ENCODE measurements at places on chromosomes 11 and 22. TPM values are rescaled to one million over a fixed set of nuclear protein-coding genes. Genes with fewer than 3 reads are reported as not detected.

TNNT3 gene
- total RNA-seq, result not detected

MUC5AC gene
- total RNA-seq, result not detected

MS4A13 gene
- not detected for total RNA-seq

DNA sequence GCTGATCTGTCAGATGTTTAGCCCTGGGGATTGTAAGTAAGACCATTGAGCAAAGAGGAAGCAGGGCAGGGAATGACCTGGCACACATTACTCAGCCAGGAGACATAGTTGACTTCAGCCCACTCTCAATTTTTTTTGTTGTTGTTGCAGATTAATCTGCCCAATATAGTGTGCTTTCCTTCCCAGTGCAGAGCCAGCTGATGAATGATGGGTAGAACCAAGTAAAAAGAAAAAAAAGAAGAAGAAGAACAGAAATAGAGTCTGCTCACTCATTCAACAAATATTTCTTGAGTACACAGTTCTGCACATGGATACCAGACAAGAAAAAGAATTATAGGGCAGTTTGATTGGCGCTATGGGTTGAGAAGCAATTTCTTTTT is 292.7 kb downstream of the ETS1 start:
- H3K27ac ChIP-seq, result peak overlapping the region; percentile 25
- H3K4me3 ChIP-seq, result no peak overlapping the region
- no peaks in the 10 kb centered on the region for H3K27me3 ChIP-seq

TRIM51 gene
- total RNA-seq, result not detected

DNA sequence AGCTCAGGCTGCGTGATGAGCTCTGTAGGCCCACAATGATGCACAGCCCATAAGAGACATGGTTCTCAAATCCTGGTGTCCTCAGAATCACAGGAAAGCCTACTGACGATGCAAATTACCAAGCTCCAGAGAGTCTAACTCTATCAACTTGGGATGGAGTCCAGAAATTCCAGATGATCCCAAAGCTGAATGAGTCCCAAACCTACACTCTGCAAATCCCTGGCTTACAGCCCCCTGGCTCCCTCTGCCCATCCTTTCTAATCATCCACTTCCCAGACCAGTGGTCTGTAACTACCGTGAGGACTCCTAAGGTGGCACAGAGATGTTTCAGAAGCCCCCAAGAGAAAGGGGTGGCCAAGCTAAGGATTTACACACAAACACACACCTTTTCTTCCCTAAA is 13.5 kb downstream of the ARFGAP2 start:
- H3K36me3 ChIP-seq, result peaks cover 50% of the 10 kb centered on the region
- H3K4me1 ChIP-seq, result peaks cover 7% of the 10 kb centered on the region
- no peak overlapping the region for H3K27ac ChIP-seq
- H3K4me3 ChIP-seq, result no peak overlapping the region

DNA sequence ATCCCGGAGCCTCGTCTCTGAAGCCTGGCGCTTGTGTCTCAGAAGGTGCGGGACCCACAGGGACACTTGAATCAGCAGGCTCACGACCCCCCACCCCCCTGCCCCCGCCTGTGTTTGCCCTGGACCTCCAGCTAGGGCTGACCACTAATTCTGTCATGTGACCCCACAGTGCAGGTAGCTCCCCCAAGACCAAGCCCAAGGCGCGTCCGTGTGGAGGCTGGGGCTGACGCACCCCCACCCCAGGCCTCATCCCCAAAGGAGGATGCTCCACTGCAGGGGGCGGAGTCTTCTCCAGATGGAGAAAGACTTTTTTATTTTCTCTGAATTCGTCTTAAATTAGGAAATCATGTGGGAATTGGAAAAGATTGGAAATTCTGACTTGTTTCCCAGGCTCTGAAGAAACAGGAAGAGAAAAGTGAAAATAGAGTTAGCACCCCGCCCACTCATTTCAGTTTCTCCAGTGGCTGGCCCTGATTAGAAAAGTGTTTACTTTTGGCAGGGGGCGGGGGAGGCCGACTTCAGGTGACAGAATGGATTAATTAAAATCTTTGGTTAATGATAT is 1.0 kb upstream of the RELA start:
- peak; percentile 92 for DNase-seq
- no peaks in the 10 kb centered on the region for H3K27me3 ChIP-seq
- peaks cover 29% of the 10 kb centered on the region for H3K36me3 ChIP-seq
- peak overlapping the region; percentile 98 for H3K27ac ChIP-seq

- no peak for DNase-seq
- peaks cover 6% of the 10 kb centered on the region for H3K4me1 ChIP-seq
- no peaks in the 10 kb centered on the region for H3K36me3 ChIP-seq
- no peak overlapping the region for H3K4me3 ChIP-seq
Measured at GRCh38 chr11:92523611-92524010, 299.0 kb downstream of the FAT3 start.

- no peak overlapping the region for H3K4me3 ChIP-seq
- no peaks in the 10 kb centered on the region for H3K36me3 ChIP-seq
- no peaks in the 10 kb centered on the region for H3K27me3 ChIP-seq
- no peaks in the 10 kb centered on the region for H3K4me1 ChIP-seq
- DNase-seq, result no peak
Measured at GRCh38 chr11:104812103-104812788, 86.0 kb downstream of the CASP12 start.

DNA sequence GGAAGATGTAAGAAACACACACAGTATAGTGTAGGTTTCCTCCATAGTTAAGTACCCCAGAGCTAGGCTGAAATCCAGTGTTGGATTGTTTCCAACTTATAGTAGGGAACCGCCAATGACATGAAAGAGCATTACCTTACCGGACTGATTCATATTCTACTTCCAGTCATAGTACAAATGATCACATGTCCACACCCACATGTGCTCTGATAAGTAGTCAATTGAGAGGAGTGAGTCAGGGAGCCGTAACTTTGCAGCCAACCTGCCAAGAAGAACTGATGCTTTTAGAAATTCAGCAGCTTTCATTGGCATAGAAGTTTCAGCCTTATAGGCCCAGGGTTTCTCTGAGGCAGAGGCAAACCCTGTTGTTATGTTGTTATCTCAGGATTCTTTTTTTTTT is 240.6 kb downstream of the ETS1 start:
- no peaks in the 10 kb centered on the region for H3K4me1 ChIP-seq
- H3K36me3 ChIP-seq, result no peaks in the 10 kb centered on the region
- peaks cover 3% of the 10 kb centered on the region for H3K27me3 ChIP-seq
- H3K27ac ChIP-seq, result no peak overlapping the region
- H3K4me3 ChIP-seq, result no peak overlapping the region

USH1C gene
- not detected for total RNA-seq

POU2AF3 gene
- total RNA-seq, result 0.36 TPM

- H3K27ac ChIP-seq, result no peak overlapping the region
- no peaks in the 10 kb centered on the region for H3K27me3 ChIP-seq
- H3K4me3 ChIP-seq, result no peak overlapping the region
- H3K36me3 ChIP-seq, result peaks cover 10% of the 10 kb centered on the region
- no peak for DNase-seq
Measured at GRCh38 chr11:43486141-43486540, 127.4 kb downstream of the TTC17 start.

DNA sequence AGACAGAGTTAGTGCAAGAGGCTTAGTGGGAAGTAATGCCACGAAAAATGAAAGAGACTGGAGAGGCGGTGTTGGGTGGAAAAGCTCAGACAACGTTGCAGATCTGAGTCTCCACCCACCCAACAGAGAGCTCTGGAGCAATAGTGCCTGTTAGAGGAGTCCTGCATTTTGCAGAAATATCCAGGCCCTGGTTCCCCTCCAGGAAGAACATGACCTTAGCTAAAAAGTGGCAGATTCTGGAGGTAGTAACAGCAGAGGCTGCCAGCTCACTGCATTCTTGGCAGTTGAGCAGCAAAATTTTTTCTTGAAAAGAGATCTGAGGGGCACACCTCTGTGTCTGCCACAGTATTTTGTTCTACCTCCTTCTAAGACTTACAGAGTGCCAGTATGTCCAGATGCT is 27.7 kb upstream of the BIRC3 start:
- no peaks in the 10 kb centered on the region for H3K27me3 ChIP-seq
- no peak for DNase-seq
- H3K27ac ChIP-seq, result no peak overlapping the region
- no peak overlapping the region for H3K4me3 ChIP-seq
- H3K4me1 ChIP-seq, result peaks cover 13% of the 10 kb centered on the region

OR2D3 gene
- total RNA-seq, result not detected

DNA sequence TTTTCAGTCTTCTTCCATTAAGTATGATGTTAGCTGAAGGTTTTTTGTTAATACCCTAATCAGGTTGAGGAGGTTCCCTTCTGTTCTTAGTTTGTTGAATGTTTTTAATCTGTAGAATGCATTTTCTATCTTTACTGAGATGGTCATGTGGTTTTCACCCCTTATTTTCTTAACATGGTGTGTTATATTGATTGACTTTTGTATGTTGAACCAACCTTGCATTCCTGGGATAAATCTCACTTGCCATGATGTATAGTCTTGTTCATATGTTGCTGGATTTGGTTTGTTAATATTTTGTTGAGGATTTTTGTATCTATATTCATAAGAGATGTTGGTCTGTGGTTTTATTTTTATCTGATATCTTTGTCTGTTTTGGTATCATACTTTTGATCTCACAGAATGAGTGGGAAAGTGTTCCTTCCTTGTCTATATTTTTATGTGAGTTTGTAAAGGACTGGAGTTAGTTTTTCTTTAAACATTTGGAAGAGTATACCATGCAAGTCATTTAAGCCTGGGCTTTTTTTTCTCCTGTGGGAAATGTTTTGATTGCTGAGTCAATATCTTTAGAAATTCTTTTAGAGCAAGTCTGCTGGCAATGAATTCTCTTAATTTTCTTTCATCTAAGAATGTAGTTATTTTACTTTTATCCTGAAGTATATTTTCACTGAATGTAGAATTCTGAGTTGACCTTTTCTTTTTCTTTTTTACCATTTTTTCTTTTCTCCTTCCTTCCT is 5.5 kb upstream of the P4HA3 start:
- DNase-seq, result peak; percentile 77
- no peaks in the 10 kb centered on the region for H3K27me3 ChIP-seq
- no peaks in the 10 kb centered on the region for H3K36me3 ChIP-seq
- H3K4me3 ChIP-seq, result no peak overlapping the region
- H3K4me1 ChIP-seq, result peaks cover 33% of the 10 kb centered on the region

GRCh38 chr11:115871161-115871760 is 367.0 kb upstream of the CADM1 start:
- no peak overlapping the region for H3K27ac ChIP-seq
- H3K36me3 ChIP-seq, result no peaks in the 10 kb centered on the region
- H3K4me1 ChIP-seq, result no peaks in the 10 kb centered on the region
- no peaks in the 10 kb centered on the region for H3K27me3 ChIP-seq
- H3K4me3 ChIP-seq, result no peak overlapping the region

VSIG10L2 gene
- not detected for total RNA-seq

GRCh38 chr11:74009675-74010305 is 905 bp upstream of the UCP3 start:
- H3K27me3 ChIP-seq, result no peaks in the 10 kb centered on the region
- DNase-seq, result no peak
- H3K27ac ChIP-seq, result no peak overlapping the region
- peaks cover 6% of the 10 kb centered on the region for H3K4me1 ChIP-seq
- no peak overlapping the region for H3K4me3 ChIP-seq
- H3K36me3 ChIP-seq, result peaks cover 5% of the 10 kb centered on the region

DNA sequence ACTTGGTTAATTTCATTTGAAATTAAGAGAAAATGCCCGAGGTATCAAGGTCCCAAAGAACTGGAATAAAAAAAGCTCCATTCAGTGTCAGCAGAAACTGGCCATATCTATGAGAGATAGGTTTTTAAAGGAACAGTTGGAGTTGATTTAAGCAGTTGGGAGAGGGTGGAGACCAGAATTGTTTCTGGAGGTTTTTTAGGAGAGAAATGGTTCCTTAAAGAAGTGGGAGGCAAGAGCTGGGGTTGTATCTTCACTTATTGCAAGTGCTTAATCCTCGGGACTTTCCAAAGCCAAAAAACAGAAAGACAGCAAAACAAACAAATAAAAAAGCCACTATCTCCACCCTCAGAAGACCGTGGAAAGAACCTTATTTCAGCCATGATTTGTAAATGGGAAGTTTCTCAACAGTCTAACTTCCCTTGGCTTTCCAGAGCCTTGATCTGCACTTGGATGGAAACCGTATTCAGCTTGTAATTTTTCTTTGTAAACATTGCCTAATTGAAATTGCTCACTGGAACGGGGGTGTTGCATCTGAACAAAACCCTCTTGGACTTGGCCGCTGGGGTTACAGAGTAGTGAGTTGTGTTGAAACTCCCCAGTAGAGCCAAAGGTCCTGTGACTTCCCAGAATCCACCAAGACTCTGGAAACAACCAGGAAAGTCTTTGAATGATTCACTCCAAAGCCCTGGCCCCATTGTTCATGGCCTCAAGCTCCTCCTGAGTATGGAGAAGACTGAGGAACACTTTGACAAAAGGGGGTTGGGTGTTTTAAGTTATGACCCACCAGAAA is 115.6 kb downstream of the SLC1A2 start:
- H3K27me3 ChIP-seq, result no peaks in the 10 kb centered on the region
- H3K4me3 ChIP-seq, result no peak overlapping the region
- DNase-seq, result peak; percentile 68
- H3K36me3 ChIP-seq, result no peaks in the 10 kb centered on the region

DNA sequence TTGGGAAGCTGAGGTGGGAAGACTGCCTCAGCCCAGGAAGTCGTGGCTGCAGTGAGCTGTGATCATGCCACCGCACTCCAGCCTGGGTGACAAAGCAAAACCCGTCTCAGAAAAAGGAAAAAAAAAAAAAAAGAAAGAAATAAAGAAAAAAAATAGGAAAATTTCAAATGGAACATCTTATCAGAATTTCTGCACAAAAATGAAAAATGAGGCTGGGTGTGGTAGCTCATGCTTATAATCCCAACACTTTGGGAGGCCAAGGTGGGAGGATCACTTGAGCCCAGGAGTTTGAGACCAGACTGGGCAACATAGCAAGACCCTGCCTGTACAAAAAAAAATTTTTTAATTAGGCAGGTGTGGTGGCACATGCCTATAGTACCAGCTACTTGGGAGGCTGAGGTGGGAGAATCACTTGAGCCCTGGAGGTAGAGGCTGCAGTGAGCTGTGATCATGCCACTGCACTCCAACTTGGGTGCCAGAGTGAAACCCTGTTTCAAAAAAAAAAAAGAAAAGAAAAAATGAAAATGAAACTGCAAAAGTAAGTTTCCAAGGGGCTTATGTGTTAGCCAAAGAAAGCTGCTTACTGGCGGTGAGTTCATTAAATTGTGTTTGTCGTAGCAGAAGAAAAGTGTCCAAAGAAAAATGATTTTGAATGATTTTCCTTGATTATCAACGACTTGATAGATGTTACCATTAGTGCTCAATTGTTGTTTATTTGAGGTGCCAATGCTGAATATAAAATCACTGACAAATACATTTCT is 7.5 kb upstream of the CRKL start:
- no peaks in the 10 kb centered on the region for H3K36me3 ChIP-seq
- H3K4me3 ChIP-seq, result no peak overlapping the region
- no peak for DNase-seq
- no peaks in the 10 kb centered on the region for H3K27me3 ChIP-seq

- no peak overlapping the region for H3K4me3 ChIP-seq
- H3K27ac ChIP-seq, result no peak overlapping the region
- H3K36me3 ChIP-seq, result no peaks in the 10 kb centered on the region
- H3K27me3 ChIP-seq, result peaks cover 18% of the 10 kb centered on the region
- no peak for DNase-seq
Measured at GRCh38 chr11:32233276-32233675, 142.4 kb downstream of the RCN1 start.

BTBD10 gene
- total RNA-seq, result 51.0 TPM

SLC22A9 gene
- total RNA-seq, result not detected

NXPE4 gene
- not detected for total RNA-seq
